HL-60 (cell line): ENCODE measurements at places on chromosomes 1 and 21.

DNA sequence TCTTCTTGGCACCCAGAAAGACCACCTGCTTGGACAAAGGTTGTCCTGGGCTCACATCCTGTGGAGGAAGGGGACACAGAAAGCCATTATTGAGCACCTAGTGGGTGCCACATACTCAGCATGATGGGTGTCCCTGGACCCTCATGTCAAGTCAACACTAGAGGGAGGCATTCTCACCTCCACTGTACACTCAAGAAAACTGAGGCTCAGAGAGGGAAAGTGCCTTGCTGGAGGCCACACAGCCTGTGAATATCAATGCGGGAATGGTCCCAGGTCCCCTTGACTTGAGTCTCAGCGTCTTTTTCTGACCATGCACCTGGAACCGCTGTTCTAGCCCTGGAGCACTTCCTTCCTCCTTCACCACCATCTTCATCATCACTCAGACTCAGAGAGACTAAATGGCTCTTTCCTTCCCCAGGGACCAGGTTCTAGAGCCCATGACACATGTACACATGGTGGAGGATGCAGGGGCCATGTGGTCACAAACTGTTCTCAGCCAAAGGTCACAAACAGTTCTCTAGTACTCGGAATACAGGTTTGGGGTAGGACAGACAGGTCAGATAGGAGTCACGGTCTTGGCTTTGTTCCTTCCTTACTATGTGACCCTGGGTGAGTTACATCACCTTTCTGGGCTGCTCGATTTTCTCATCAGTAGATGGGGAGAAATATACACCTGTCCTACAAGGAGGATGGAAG, 89.2 kb upstream of the WNT4 start:
- no peak for DNase-seq

- DNase-seq = no peak
Measured at GRCh38 chr1:177122461-177123251, 41.9 kb downstream of the ASTN1 start.

GRCh38 chr1:191575746-191576145, 582.5 kb upstream of the RGS18 start:
- DNase-seq = no peak

DNA sequence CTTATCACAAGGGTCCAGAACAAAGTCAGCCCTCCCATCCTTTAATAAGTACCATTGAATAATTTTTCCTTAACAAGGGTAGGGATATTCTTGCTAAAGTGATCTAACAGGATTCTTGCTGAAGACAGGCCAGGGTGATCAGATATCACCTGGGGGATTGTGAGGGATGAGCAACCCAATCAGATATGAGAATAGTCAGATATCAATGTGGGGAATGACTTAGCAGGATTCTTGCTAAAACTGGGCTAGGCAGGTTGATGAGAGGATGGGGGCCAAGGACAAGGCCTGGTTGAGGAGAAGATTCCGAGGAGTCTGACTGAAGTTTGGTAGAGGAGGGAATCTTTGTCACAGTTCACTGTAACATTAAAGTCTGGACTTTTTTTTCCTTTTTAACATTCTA, 23.9 kb upstream of the NLRP3 start:
- no peak for DNase-seq

- DNase-seq = no peak
Measured at GRCh38 chr1:156811168-156811567, 5.5 kb downstream of the SH2D2A start.

DNA sequence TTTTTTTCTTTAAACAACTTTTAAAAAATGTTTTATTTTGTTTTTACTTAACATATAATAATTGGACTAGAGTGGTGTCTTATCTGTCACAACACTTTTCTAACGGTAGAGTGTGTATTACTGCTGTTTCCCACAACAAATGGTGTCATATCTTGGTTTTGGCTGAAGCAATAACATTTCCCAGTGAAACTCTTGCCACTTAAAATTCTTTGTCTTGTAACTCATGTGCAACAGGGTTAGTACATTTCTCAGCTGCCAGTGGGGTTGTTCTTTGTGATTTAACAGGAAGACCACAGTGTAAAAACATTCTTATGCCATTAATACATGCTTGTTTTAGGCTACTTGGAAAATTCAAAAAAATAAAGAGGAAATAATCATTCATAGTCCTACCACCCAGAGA, 43.5 kb downstream of the ALPL start:
- DNase-seq = peak; percentile 72

- DNase-seq = no peak
Measured at GRCh38 chr1:112575154-112575804, 43.7 kb downstream of the ST7L start.
